ENCODE measurements at places on chromosomes 16 and 17.

GRCh38 chr17:71234349-71234748 is 886.5 kb upstream of the SOX9 start:
- DNase-seq = no peak

DNA sequence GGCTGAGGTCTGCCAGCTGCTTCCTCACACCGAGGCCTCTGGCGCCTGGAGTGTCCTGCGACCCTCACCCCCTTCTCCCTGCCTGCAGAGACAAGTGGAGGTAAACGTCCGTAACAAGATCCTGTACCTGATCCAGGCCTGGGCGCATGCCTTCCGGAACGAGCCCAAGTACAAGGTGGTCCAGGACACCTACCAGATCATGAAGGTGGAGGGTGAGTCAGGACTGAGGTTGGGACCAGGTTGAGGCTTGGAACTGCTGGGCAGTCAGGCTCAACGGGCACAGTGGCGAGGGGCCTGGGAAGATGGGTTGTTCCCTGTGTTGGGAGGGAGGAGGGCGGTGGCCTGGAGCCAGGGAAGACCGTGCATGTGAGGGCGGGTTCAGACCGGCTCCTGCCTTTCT is 4.8 kb downstream of the HGS start:
- DNase-seq = no peak

GRCh38 chr16:8568231-8568617 is 22.1 kb downstream of the TMEM114 start:
- DNase-seq = no peak

DNA sequence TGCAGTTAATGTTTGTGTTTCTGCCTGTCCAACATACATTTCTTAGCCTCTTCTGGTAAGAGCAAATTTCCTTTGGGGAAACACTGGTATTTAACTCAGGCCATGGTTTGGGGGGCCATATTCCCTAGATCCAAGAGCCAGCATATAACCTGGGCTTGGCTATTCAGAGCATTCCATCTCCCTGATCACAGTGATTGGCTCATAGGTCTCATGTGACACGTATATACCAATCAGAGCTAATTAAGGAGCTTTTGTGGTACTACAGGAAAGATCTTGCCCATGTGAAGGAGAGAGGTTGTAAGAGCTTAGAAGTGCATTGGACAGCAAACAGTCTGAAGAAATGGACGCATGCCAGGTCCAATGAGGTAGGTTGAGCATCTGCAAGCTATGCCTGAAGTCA is 33.4 kb upstream of the GPR139 start:
- DNase-seq = no peak

DNA sequence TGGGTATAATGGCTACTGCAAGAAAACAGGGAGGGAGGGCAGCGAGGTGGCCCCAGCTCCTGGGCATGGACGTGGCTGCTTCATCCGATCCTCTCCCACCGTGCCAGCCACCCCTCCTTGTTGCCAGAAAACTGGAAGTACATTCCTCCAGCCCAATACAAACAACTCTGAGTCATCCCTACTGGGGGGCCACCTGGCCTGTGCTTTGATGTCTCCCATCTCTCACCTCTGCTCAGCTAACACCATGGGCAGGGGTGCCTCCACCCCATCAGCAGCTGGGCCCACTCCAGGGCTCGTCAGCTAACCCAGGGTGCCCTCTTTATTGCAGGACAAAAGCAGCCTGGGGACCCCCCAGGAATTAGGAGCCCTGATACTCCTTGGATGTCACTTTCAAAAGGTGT is 2.0 kb downstream of the RHBDF2 start:
- DNase-seq = no peak

GRCh38 chr16:57985204-57986181 is 14.6 kb upstream of the CNGB1 start:
- no peak for DNase-seq

- no peak for DNase-seq
Measured at GRCh38 chr17:49717371-49717861, 9.7 kb upstream of the SLC35B1 start.

DNA sequence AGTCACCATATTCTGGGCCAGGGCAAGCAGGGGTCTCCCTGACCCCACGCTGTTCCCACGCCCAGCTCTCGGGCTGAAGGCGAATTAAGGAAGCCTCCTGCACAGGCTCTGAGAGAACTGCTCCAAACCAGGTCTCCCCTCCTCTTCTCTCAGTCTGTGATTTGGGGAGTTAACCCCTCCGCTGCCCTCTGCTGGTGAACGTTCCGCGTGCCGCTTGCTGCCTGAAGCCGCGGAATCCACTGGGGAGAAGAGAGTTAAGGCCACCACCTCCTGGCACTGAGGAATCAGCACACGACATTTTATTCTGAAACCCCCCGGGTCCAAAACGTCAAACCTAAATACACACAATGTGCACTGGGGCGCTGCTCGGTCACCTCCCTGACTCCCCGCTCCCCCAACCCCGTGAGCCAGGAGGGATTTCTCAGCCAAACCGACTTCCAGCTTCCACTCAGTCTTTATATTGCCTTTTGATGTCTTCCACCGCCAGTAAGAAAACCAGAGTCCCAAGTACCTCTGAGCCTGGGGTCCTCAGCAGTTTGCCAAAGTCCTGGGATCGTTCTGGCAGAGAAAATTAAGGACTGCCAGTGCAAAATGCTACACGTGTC is 54.4 kb upstream of the RCVRN start:
- no peak for DNase-seq

- DNase-seq = no peak
Measured at GRCh38 chr16:88527186-88527936, 42.8 kb upstream of the ZC3H18 start.

DNA sequence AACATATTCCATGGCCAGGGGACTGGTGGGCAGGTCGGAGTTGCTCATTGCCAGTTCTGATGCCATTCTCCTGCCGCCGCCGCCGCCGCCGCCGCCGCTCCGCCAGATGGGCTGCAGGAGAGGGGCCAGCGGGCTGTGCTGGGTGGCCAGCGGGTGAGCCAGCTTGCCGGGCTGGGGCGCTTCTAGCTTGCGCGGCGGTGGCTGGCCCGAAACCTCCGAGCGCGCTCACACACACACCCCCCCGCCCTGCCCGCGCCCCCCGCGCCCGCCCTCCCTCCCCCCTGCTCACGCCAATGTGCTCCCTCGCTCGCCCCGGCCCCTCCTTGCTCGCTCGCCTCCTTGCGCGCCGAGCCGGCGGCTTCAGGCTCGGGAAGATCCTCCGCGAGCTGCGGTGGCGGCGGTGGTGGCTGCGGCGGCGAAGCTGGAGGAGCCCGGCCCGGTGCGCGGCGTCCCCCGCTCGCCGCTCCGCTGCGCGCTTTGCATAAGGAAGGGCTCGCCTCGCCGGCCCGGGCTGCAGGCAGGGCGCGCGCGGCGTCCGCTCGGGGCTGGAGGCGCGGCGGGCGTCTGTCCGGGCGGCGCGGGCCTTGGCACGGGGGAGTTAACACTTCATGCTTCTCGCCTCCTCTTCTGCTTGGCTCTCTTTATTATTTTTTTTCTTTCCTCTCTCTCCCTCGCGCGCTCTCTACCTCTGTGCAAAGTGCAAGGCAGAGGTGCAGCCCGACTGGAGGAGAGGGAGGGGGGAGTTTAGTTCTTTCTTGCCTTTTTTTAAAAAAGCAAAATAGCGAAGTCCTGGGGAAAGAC is 500 bp downstream of the MAF start:
- DNase-seq = no peak

DNA sequence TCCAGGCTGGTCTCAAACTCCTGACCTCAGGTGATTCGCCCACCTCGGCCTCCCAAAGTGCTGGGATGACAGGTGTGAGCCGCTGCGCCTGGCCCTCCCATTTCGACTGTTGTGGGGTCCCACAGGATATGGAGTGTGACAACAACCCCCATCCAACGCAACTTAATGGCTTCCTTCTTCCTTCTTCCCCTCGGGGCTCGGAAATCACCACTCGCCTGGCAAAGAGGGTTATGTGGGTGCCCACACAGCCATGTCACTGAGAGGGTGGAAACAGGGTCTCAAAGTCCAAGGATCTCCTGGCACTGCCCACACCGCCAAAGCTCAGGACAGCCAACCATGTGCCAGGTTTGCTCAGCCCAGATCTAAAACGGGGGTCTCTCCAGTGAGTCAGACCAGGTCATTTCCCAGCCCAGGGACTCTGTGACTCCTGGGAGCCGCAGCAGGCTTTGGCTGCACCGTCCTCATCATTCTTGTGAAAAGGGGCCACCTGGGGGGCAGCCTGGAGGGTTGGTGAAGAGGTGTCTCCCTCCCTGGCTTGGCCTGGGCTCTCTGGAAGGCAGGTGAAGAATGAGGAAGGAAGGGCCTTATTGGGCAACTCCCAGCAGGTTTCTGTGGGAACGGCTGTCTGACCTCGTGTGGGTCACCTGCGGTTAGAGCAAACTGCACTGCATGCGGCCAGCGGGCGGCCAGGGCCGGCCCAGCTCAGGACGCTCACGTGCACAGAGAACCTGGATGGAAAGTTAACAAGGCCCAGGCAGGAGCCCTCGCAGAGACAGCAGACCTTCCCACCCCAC is 25.3 kb upstream of the LITAF start:
- DNase-seq = no peak

DNA sequence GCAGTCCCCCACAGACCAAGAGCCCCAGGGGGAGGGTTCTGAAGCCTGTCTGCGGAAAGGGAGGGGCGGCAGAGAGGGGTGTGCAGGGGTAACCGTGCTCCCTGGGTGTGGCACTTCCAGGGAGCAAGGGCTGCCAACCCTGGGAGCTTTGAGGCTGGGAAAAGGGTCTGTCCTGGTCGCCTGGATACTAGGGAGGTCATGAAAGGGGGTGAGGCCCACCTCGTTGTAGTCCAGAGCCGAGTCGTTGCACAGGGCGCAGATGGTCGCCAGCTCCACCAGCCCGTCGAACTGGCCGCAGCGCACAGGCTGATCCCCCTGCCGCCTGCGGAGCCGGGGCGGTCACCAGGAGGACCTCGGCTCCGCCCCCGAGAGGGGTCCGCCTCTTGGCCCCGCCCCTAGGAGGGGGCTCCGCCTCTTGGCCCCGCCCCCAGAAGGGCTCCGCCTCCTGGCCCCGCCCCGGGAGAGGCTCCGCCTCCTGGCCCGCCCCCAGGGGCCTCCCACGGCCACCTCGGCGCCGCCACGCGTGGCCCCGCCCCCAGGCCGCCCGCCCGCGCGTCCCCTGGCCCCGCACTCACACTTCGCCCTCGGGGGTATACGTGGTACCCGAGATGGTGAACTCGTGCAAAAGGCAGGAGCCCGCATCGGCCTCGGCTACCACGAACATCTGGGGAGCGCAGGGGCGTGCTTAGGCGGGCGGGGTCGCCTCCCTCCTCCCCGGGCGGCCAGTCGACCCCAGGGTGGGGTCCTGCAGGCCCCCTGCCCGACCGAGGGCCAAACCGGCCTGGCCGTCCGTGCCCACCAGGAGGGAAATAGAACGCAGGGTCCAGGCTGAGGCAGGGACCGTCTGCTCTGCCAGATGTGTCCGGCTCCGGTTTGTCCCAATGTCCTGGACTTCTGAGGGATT is 19.5 kb downstream of the ATP2A3 start:
- DNase-seq = no peak

DNA sequence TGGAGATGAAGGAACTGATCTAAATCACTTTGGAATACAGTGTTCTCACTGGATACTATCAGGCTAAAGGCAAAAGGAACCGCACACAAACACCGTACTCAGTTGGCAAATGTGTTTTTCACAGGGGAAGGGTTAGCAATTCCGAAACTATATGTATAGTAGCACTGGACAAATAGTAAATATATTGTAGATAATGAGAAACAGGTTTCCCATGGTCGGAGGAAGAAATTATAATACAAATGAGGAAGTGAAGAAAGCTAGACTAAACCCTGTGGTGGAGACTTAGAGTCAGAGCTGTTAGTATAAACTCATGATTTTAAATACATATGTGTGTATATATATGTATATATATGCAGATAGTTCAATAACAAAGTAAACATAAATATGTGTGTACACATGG is 414.1 kb upstream of the SALL1 start:
- DNase-seq = no peak

All from cortex of kidney (tissue), 1 donor.